ENCODE measurements at places on chromosomes 12 and 14. TPM values are rescaled to one million over a fixed set of nuclear protein-coding genes. Genes with fewer than 3 reads are reported as not detected.

KRT7 gene
- total RNA-seq: 0.69 TPM

CMA1 gene
- 0.47 TPM for total RNA-seq

PRICKLE1 gene
- total RNA-seq: 17.7 TPM

HOXC9 gene
- not detected for total RNA-seq

LRRK2 gene
- total RNA-seq: 7.3 TPM

OR6C2 gene
- not detected for total RNA-seq

CMTM5 gene
- total RNA-seq: not detected

SLC25A47 gene
- not detected for total RNA-seq

CLEC4A gene
- total RNA-seq: not detected
